ENCODE measurements at places on chromosomes 2 and 18. TPM values are rescaled to one million over a fixed set of nuclear protein-coding genes. Genes with fewer than 3 reads are reported as not detected.

GRCh38 chr2:239826376-239826775 is 198.8 kb downstream of the NDUFA10 start:
- DNase-seq: no peak

- DNase-seq: peak; percentile 64
Measured at GRCh38 chr2:28101892-28102291, 211.4 kb downstream of the BABAM2 start.

GRCh38 chr2:112047537-112048235 is 7.4 kb upstream of the TMEM87B start:
- DNase-seq: no peak

DNA sequence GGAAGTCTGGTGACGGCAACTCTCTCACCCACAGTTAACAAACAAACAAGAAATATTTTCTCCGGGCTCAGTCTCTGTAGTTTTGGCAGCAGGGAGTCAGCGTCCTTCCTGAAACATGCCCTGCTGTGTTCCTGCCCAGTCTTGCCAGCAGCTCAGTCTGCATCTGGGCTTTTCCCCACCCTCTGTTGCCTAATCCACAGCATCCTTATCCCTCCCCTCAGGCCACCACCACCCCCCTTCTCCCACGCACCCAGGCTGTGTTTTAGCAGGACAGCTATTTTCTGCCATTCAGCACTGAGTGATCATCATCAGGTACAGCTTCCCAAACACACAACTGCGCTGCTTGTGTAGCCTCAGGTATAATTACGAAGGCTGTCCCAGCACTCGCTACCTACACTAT is 168.2 kb downstream of the DPP10 start:
- no peak for DNase-seq

DNA sequence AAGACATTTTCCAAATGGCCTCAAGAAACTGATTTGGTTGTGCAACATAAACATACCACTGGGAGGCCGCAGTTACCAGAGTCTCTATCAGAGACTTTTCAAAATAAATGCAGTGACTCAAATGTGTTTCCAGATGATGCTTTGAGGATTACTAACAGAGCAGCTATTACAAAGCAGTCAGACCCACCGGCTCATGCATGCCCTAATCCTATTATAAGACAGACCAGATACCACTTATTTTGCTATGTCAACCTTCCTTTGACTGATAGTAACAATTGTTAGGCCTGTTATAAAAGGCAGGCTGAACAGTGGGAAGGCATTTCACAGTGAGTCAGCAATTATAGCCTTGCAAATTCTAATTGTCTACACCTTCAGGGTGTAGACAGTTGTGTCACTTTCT is 217.7 kb downstream of the LRRTM1 start:
- DNase-seq: peak; percentile 72

TANC1 gene
- 12.4 TPM for total RNA-seq

SLC11A1 gene
- 0.11 TPM for total RNA-seq

ITGB6 gene
- total RNA-seq: 11.6 TPM

GREB1L gene
- total RNA-seq: 15.2 TPM

KIAA2012 gene
- not detected for total RNA-seq

KIF5C gene
- total RNA-seq: 0.32 TPM

GRCh38 chr2:113173542-113174375 is at the start of gene PSD4:
TSS of gene PSD4 (plus strand) at chr2:113173971. CDS start at chr2:113182457, 8,486 bp downstream.
- DNase-seq: no peak

DNA sequence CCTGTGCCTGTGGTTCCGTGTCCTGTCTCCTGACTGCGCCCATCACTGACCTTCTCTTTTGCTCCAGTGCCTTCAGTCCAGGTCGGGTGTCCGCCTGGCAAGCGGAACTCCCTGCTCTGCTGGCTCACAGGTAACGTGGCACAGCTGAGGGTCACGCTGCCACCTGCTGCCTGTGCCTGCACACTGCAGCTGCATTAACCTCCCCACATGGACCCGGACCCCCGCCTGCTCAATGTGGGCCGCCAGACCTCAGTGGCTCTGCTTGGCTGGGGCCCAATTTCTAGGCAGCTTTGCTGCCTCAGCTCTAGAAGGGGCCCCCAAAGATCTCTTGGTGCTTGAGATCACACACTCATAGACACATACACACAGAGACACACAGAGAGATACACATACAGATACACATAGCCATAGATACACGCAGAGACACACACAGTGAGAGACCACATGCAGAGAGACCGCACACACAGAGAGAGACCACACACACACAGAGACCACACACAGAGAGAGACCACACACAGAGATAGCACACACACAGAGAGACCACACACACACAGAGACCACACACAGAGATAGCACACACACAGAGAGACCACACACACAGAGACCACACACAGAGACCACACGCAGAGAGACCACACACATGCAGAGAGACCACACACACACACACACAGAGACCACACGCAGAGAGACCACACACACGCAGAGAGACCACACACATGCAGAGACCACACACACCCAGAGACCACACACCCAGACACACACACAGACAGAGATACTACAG is 14.9 kb upstream of the CNNM3 start:
- peak; percentile 12 for DNase-seq

- DNase-seq: no peak
Measured at GRCh38 chr2:126894585-126895182, 4.0 kb upstream of the TEX51 start.

DNA sequence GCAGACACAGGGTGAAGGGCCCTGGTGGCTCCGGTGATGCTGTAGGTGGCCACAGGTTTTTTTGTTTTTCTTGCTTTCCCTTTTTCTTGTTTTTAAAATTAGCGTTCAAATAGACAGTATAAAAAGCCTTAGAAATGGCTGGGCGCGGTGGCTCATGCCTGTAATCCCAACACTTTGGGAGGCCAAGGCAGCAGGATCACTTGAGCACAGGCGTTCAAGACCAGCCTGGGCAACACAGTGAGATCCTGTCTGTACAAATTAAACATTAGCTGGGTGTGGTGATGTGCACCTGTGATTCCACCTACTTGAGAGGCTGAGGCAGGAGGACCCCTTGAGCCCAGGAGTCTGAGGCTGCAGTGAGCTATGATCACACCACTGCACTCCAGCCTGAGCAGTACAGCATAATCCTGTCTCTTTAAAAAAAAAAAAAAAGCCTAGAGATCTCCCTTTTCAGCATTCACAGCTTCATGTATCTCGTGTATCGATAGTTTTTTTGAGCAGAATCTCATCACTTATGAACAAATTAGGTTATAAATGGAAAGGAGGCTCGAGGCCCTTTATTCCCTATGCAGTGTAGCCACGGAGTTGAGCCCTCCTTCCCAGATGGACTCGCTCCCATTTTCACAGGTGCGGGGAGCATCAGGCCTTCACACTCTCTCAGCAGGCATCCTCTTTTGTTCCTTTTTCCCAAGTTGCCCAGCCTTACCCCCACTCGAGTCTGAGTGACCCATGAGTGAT is 50.8 kb downstream of the EMILIN2 start:
- no peak for DNase-seq

DNA sequence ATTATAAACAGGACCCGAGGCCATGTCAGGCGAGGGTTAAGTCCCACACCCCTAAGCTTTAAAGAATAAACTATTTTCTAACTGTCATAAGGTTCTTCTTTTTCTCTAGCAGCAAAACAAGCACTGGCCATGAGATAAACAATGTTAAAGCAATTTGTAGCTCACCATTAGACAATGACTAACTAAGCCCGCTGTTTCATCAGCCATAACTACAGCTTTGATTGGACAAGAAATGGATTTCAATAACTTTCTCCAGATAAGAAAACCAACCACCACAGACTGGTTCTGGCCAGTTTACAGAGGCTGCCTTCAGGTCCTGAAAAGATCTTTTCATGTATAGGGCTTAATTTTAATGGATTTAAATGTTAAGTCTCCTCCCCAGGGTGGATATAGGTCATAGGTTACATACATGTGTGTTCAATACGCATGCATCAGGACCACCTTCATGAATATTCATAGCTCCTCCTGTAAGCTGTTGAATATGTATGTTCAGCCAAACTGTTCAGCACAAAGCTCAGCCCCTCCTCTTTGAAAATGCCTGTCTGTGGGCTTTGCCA is 108.7 kb upstream of the RAB6C start:
- no peak for DNase-seq

LCT gene
- not detected for total RNA-seq

- peak; percentile 4 for DNase-seq
Measured at GRCh38 chr2:98063291-98063854, 23.6 kb upstream of the VWA3B start.

GRCh38 chr2:230326453-230327417 is at the start of gene SP140L:
TSS of gene SP140L (plus strand) at chr2:230327193. CDS start at chr2:230327270, 77 bp downstream.
- peak; percentile 83 for DNase-seq

POTEC gene
- total RNA-seq: not detected

STEAP3 gene
- total RNA-seq: 42.4 TPM

NETO1 gene
- not detected for total RNA-seq

DNA sequence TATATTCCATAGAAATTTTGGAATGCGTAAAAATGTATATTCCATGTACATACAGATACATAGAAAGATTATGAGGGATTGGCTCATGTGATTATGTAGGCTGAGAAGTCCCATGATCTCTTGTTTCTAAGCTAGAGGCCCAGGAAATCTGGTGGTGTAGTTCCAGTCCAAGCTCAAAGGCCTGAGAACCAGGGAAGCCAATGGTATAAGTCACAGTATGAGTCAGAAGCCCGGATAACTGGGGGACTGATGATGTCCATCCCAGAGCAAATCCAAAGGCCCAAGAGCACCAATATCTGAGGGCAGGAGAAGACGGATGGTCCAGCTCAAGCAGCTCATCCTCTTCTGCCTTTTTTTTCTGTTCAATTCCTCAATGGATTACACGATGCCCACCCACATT is 385.0 kb upstream of the KLHL29 start:
- no peak for DNase-seq

DYSF gene
- total RNA-seq: 59.5 TPM

DNA sequence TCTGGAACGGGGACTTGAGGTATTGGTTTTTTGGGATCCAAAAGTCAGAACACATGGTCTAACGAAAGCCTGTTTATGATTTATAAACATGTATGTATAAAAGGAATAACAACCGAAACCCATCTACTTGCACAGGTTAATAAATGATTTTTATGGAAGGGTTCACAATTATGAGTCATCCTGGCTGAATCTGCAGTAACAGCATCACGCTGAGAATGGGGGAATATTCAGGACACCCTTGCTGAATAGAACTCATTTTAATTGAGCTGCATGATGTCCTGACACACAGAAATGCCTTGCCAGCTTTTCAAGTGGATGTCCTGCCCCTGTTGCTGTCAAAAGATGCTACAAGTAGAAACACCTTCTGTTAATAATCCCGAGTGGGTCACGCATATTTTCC is 54.7 kb upstream of the TGFA start:
- no peak for DNase-seq
